ENCODE measurements at places on chromosomes 1 and 21.
A peak's percentile ranks its signal among the peaks of the same experiment; 100 is the strongest.

GRCh38 chr1:24553931-24554330, 2.0 kb upstream of the NCMAP start:
- DNase-seq = no peak

GRCh38 chr1:181083842-181084605, 4.5 kb upstream of the IER5 start:
- peak; percentile 90 for DNase-seq

- no peak for DNase-seq
Measured at GRCh38 chr1:866095-866494, 57.6 kb upstream of the SAMD11 start.

DNA sequence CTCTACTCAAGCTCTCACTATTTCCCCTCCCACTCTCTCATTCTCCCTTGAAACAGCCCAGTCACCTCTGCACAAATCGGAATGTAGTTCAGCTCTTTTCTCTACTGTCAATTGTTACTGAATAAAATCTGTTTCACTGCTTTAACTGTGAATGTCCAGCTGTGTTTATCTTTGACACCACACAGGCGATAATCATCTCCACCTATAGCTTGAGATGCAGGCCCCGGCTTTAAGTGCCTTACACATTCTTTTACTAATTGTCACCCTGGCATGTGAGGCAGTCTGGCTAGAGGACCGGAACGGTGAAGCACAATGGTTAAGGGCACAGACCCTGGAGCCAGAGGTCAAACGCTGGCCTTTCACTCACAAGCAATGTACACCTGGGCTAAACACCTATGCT, 122.8 kb upstream of the C8B start:
- DNase-seq = no peak

DNA sequence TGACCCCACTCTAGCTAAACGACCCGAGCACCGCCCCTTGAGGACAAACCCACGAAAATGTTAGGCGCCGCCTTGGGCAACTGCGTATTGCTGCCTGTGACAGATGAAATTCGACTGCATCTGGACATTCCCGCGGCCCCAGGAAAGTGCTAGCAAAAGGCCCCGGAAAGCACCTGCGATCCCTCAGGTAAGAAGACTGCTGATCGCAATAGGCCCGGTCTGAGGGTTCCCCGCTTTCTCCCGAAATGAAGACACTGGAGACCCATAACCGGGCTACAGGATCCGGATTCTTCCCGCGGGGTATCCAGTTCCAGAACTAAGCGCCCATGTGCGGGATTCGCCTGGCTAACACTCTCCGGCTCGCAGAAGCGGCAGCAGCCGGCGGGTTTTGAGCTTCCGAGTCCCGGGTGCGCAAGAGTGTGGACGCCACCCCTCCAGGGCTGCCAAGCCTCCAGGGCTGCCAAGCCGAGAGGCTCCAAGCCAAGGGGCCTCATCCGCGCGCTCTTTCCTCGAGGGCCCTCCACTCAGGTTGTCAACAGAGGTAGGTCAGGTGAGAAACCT, 157.9 kb upstream of the NBPF11 start:
- DNase-seq = no peak

DNA sequence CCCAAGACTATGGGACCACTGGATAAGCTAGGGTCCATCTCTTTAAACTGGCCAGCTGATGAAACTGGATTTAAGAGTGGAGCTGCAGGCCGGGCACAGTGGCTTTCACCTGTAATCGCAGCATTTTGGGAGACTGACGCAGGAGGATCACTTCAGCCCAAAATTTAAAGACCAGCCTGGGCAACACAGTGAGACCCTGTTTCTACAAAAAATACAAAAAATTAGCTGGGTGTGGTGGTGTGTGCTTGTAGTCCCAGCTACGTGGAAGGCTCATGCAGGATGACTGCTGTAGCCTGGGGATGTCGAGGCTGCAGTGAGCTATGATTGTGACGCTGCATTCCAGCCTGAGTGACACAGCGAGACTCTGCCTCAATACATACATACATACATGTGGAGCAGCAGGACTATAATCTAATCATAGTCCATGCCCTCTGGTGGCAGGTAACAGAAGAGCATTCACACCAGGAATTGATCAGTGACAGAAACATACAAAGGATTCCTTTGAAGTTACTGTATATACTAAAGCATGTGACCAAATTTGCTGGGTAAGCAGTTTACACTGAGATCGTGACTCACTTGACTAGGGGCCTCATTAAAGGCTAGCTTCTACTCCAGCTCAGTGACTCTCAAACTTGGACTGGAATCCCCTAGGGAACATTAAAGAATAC, 101.5 kb upstream of the SLFNL1 start:
- no peak for DNase-seq
